ENCODE measurements at places on chromosomes 7 and 10.
A peak's percentile ranks its signal among the peaks of the same experiment; 100 is the strongest.

DNA sequence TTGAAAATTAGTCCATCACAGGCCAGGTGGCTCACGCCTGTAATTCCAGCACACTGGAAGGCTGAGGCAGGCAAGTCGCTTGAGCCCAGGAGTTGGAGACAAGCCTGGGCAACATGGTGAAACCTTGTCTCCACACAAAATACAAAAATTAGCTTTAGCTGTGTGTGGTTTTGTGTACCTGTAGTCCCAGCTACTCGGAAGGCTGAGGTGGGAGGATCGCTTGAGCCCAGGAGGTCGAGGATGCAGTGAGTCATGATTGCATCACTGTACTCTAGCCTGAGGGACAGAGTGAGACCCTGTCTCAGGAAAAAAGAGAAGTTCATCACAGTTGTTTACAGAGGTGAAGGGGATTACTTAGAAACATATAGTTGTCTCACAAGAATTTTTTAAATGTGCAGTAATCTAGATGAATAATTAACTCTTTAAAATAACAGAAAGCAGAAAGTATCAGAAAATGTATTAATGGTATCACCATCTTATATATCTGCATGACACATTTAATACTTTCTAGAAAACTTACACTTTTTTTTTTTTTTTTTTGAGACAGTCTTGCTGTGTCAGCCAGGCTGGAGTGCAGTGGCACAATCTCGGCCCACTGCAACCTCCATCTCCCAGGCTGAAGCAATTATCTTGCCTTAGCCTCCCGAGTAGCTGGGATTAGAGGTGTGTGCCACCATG lies 8.9 kb downstream of the LCOR start:
- no peak for DNase-seq

- no peak for DNase-seq
Measured at GRCh38 chr10:92506336-92506735, 67.6 kb downstream of the IDE start.

- peak; percentile 91 for DNase-seq
Measured at GRCh38 chr7:30755384-30756154, 3.6 kb downstream of the INMT start.

- no peak for DNase-seq
Measured at GRCh38 chr7:119936836-119937235, 336.1 kb upstream of the KCND2 start.

GRCh38 chr10:19921300-19922140 lies 105.3 kb downstream of the PLXDC2 start:
- no peak for DNase-seq

GRCh38 chr7:92824901-92825480 lies 11.4 kb downstream of the CDK6 start:
- DNase-seq, result no peak

DNA sequence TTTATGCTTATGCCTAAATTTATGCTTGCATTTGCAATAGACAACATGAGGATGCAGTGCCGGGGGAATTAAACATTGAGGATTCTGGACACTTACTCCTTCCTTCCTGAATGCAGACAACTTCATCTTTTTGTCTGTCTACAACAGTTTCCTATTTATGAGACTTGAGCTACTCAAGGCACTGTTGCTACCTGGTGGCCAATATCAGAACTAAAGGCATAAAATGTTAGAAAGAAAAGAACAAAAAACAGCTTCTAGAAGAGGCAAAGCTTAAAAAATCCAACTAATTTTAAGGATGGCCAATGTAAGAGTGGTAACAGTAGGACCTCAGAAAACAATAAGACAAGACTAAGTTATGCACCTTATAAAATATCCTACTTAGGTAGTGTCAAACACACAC lies 144.5 kb upstream of the PTN start:
- no peak for DNase-seq

DNA sequence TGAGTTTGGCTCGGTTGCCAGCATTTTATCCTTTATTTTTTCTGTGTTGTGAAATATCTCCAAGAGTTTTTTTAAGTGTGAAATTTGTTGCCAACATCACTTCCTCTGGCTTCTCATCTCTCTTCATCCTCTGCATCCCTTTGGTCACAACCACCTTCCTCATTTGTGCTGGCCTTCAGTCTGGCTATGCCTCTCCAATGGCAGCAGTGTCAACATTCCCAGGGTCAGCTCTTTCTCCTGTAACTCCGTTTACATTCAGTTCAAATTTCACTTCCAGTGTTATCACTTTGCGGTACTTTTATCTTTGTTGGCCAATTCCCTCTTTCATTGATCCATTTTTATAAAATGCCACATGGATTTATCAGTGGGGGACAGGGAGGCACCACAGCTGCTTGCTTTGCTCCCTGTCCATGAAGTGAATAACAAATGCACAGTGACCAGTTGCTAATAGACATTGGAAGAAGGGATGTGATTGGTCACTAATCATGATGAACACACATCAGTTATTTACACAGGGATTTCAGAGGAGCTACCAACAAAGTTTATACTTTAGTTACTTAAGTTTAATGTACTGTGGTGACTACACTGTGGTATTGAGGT lies 311.4 kb upstream of the LRGUK start:
- DNase-seq, result no peak

GRCh38 chr10:127148066-127148932 lies 48.1 kb downstream of the INSYN2A start:
- DNase-seq, result no peak

GRCh38 chr7:109284943-109285342 lies 715.3 kb downstream of the DNAJB9 start:
- no peak for DNase-seq

- DNase-seq, result no peak
Measured at GRCh38 chr10:48439581-48440041, 133.1 kb downstream of the MAPK8 start.

DNA sequence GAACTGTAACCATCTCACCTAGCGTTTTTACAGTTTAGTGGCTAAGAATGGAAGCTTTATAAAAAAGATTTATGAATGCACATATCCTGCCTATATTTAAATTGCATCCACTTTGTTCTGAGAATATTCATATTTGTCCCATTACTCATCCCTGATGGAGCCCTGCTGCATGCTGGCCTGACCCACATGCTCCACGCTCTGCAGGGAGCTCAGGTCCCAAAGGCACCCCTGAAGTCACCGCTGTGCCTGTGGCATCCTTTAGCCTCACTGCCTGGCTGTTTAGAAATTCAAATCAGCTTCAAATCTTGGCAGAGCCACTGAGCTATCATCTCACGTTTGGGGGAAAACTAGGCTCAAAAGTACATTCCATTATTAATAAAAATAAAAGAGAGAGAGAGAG lies 24.4 kb downstream of the C10orf90 start:
- no peak for DNase-seq

DNA sequence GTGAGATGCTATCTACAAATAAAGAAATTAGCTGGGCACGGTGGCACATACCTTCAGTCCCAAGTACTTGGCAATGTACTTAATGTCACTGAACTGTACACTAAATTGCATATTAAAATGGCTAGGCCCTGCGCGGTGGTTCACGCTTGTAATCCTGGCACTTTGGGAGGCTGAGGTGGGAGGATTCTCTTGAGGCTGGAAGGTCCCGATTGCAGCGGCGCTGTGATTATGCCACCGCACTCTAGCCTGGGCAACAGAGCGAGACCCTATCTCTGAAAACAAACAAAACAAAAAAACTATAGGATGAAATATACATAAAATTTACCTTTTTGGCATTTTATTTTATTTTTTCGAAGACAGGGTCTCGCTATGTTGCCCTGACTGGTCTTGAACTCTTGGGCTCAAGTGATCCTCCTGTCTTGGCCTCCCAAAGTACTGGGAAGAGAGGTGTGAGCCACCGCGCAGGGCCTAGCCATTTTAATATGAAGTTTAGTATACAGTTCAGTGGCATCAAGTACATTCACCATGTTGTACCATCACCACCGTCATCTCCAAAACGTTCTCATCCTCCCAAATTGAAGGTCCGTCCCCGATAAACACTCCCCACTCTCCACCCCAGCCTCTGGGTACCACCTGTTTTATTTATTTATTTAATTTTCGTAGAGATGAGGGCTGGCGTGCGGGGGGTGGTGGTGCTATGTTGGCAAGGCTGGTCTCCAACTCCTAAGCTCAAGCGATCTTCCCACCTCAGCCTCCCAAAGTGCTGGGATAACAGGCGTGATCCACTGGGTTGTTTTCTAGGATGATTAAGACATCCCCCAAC lies 1.3 kb upstream of the EIF3B start:
- DNase-seq, result no peak

- no peak for DNase-seq
Measured at GRCh38 chr7:131370523-131370968, 42.9 kb downstream of the MKLN1 start.

GRCh38 chr10:97623277-97623676 lies 10.0 kb downstream of the MORN4 start:
- no peak for DNase-seq

DNA sequence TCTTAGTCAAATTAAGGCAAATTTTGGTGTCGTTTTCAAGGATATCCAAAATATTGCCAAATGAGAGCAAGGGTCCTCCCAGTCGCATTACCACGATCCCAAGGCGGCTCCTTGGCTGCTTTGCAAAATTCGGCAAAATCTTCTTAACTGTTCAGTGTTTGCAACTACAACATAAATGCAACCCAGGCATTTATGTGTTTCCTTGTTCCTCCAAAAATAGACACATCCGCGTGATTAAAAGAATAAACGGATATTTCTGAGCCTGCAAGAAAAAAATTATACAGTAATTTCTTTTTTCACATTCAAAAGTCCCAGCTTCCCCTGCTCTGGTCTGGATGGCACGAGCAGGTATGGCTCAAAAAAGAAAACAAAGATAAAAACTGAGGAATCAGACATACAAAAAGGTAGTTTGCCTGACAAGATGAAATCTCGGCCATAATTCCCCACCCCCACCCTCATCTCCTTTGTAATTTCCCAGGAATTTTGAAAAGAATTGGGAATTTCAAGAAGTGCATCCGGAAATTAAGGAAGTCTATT lies 6.0 kb downstream of the SKIDA1 start:
- DNase-seq, result no peak

GRCh38 chr7:69843653-69844052 lies 245.4 kb downstream of the AUTS2 start:
- DNase-seq, result no peak
